ENCODE measurements at places on chromosomes 4 and X.
A peak's percentile ranks its signal among the peaks of the same experiment; 100 is the strongest.

DNA sequence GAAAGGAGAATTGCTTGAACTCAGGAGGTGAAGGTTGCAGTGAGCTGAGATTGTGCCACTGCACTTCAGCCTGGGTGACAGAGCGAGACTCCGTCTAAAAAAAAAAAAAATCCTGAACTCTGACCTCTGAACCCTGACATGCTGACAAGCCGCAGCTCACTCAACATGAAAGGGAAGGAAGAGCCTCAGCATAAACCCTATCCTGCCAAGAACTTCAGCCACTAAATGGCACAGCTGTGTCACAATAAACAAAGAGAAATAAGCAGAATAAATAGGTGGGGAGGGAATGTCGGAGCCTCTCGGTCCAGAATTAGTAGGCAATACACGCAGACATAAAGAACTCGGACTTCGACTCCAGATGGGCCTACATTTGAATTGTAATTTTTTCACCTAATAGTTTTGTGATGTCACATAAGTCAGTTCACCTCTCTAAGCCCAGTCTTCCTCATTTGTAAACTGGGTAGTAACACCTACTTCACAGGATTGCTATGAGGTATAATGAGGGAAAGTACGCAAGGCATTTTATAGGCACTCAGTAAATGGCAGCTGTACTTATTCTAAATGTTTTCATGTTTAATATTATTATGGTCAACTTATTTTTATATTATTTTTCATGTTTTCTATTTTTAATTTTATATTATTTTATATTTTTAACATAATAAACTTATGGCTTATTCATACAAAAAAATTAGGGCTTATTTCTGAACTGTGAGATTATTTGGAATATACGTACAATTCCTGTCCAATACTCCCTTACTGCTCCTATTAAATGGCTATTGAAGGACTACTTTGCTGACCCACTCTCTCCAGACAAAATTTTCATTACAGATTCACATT is 243.4 kb downstream of the SCFD2 start:
- DNase-seq = no peak

GRCh38 chrX:11416600-11416999 is 123.4 kb downstream of the AMELX start:
- no peak for DNase-seq

- peak; percentile 9 for DNase-seq
Measured at GRCh38 chr4:104896660-104897645, 249.7 kb upstream of the TET2 start.

GRCh38 chrX:40068048-40068447 is 29.7 kb downstream of the BCOR start:
- DNase-seq = peak; percentile 51

DNA sequence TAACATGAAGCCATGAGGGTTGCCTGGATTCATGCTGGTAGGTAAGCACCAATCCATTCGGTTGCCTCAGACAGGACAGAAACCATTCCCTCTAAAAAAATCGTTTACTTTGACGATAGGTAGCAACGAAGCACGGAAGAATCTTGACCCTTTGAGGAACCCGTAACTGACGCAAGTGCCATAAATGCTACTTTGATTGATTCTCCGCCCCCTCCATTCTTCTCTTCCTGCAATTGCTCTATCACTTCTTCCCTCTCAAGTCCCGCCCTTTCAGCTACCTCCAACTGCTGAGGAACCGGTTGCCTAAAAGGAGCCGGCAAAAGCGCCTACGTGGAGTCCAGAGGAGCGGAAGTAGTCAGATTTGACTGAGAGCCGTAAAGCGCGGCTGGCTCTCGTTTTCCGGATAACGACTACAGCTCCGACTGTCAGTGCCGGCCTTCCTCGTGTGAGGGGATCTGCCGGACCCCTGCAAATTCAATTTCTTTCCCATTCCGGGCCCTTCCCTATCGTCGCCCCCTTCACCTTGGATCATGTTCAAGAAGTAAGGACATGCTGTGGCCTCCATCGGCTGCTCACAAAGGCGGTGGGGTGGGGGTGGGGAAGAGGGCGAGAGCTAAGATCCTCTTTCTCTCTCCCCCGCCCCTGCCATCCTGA is at the start of gene MCTS1:
MCTS1 (plus strand) TSS at position 395 of the 654 bp plus-strand sequence; CDS start at position 531, 136 bp downstream.
- DNase-seq = peak; percentile 91

- DNase-seq = peak; percentile 59
Measured at GRCh38 chr4:3193531-3194203, 55.3 kb upstream of the MSANTD1 start.

- no peak for DNase-seq
Measured at GRCh38 chr4:3145234-3145924, 70.9 kb downstream of the HTT start.

- no peak for DNase-seq
Measured at GRCh38 chr4:114178392-114178791, 198.9 kb upstream of the ARSJ start.

DNA sequence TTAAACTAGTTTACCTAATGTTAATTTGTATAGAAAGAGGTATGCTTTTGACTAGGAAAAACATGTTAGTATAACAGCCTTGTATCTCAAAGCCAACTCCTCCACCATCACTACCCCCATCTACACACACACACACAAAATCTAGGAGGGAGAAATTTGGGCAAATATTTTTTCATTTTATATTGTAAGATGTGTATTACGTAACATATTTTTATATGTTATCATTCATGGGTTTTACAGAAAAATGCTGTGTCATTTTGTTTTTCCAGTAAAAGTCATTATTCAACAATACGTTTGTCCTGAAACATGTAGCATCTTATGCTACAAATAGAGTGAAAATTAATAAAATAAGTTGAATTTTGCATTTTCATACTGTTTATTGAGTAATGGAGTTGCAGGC is 3.0 kb downstream of the SULT1B1 start:
- no peak for DNase-seq

DNA sequence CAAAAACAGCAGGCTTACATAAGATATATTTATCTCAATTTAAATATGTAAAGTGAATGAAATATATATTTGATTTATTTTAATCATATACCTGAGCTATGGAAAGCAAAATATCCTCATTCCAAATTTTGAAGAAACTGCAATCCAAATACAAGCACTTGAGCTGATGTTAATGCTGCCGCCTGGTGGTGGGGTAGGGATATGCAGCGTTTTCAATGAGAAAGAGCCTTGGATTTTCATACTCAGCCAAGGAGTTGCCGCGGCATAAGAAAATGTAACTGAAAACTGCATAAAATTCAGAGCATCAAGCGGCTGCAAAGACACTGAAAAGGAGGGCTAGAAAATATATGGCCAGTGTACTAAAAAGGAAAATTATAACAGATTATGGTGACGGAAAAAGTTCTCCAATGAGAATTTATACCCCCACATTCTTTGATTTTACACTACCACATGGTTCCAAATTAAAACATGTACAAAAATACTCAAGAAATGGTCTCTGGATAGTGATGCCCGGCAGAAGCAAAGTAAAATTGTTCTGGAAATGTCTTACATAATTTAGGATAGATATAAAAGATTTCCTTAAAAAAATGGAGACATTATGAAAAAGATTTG is 660.3 kb upstream of the PITX2 start:
- peak; percentile 33 for DNase-seq

DNA sequence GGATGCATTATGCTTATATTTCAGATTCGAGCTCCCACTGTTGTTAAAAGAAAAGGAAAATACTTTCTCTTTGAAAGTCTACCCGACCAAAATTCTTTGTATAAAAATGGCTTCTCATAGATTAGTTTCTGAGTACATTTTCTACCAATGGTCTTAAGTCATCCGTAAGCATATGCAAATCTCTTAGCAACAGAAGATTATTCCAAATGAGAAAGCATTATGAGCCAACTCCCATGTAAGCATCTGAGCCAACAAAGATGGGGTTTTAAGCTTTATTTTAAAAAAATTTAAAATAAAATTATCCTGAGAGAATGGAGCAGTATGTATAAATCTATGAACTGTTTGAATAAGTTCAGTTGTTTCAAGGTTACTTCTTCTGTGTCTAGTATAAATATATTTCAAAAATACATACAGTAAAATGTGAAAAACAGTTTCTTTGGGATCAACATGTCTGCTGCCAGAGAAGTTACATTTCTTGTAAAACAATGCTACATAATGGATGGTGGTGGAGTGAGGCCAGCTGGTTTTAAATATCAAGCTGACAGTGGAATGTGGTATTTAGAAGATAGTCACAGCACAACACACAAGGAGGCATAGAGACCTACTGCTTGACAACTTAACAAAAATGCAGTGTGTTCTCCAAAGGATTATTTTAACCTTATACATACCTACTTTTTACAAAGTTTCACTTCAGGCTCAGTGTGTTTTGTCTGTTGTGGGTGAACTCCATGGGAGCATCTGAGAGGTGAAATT is 199.5 kb upstream of the DIPK2B start:
- DNase-seq = no peak

DNA sequence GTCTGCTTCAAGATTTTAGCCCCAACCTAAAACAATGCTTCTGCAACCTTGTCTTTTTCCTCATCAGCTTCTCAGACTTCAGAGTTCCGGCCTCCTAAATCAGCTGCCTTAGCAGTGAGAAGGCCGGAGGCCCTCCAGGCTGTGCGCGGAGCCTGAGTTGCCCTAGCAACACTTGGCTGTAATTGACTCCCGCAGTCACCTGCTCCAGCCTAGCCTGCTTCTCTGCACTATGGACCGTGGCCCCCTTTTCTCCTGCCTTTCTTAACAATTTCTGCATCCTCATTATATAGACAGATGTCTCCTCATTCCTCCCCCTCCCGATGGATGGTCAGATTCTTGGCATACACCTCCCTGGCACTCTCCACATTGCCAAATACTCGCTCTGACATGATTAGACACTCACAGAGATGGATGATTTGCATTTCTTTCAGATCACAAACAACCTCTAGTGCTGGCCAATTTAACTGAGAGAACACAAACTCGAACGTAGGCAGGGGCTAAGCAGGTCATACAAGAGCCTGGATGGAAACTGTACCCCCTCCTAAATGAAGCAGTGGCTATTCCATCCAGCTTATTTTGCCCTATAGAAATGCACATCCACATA is 9.5 kb upstream of the HUWE1 start:
- DNase-seq = no peak

- no peak for DNase-seq
Measured at GRCh38 chr4:167713756-167714155, 378.6 kb upstream of the ANXA10 start.

- no peak for DNase-seq
Measured at GRCh38 chr4:155571184-155571944, 95.3 kb upstream of the GUCY1A1 start.

- no peak for DNase-seq
Measured at GRCh38 chr4:5467111-5467510, 241.2 kb downstream of the EVC2 start.

- peak; percentile 39 for DNase-seq
Measured at GRCh38 chr4:71187404-71188155, 151.2 kb upstream of the SLC4A4 start.

- DNase-seq = no peak
Measured at GRCh38 chr4:12897954-12898353, 586.2 kb downstream of the RAB28 start.

DNA sequence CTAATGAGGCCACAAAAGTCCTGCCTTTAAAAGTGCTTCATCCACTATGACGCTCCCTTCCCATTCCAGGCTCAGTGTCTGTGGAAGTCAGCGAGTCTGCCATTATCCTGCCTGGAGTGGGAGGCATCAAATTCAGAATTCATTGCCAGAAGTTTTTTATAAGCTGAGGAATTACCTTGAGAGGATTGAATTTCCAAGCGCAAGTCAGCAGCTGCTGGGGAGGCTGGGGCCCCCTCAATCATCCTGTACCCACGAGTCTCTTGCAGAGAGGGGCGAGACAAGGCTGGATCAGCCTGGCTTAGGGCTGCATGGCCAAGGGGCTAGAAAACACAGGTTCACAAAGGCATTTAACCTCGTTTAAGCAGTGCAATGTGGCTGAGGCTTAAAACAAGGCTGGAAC is 170.5 kb upstream of the NOCT start:
- DNase-seq = no peak

DNA sequence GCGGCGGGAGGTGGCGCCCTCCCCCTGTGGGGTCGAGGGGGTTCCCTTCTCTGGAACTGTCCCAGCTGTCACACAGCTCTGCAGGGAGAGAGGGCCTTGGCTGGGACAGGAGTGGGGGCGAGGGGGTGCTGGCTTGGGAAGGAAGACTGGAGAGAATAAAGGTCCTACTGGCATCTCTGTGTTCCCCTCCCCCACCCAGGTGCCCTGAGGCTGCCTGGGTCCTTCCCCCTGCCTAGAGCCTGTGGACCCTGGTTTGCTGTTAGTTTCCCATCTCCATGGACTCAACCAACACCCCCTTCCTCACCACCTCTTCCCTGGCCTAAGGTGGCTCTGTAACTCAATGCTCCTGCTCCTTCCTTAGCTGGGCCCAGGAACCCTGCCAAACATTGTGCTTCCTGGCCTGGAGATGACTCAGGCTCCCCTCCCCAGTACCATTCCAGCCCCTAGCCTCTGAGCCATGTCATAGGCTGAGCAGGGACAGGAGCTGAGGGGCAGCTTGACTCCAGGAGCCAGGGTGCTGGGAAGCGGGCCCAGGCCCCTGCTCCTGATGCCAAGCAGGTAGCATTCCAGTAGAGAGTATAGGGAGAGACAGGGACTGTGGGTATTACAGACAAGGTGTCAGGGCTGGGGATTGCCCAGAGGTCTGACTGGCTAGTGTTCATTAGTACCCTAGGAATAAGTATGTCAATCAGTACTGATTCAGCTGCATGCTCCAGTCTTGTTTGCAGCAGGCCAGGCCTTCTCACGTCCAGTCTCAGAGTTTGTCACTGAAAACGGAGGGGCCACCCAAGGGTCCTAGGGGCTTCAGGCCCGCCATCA is 100.7 kb downstream of the EFNB1 start:
- no peak for DNase-seq

DNA sequence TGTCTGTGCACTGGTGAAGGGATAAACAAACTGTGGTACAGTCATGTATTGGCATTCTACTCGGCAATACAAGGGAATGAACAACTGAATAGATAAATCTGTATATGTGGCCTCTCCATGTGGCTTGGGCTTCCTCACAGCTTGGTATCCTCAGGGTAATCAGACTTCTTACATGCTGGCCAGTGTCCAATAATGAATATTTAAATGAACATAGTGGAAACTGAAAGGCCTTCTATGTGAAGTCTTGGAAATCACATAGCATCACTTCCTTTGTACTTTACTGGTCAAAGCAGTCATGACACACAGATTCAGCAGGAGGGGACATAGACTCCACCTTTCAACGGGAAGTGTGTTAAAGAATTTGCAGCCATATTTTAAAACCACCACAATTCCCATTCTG is 33.4 kb upstream of the GPR101 start:
- no peak for DNase-seq

- no peak for DNase-seq
Measured at GRCh38 chr4:106034751-106035150, 139.5 kb downstream of the NPNT start.
